NCI-H510A (cell line): ENCODE measurements at places on chromosomes 11 and 22.

- DNase-seq, result no peak
Measured at GRCh38 chr11:44979543-44980399, 29.1 kb upstream of the TP53I11 start.

DNA sequence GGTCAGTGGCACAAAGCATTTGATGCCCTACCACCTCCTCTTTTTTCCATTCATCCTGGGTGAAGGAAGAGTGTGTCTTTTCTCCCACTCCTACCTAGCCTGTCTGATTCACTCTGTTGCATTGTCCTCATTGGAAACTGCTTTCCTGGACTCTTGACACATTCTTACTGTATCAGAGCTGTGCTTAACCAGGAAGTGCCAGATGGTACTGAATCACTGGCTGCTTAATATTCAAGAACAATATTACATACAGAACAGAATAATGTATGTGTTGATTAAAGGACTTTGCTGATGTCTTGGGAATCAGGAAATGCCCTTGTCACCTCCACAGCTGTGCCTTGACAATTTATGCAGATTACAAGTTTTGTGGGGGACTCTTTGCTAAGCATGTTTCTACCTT is 44.4 kb downstream of the SVIP start:
- DNase-seq, result no peak

GRCh38 chr22:50733521-50734342 is 4.3 kb upstream of the ACR start:
- no peak for DNase-seq

GRCh38 chr11:73461964-73462363 is 85.8 kb downstream of the RELT start:
- DNase-seq, result no peak

GRCh38 chr11:84958295-84958694 is 668.8 kb downstream of the DLG2 start:
- DNase-seq, result no peak

GRCh38 chr22:19620742-19621371 is 93.4 kb upstream of the SEPTIN5 start:
- DNase-seq, result no peak

- no peak for DNase-seq
Measured at GRCh38 chr11:104705490-104706190, 192.6 kb downstream of the CASP12 start.

DNA sequence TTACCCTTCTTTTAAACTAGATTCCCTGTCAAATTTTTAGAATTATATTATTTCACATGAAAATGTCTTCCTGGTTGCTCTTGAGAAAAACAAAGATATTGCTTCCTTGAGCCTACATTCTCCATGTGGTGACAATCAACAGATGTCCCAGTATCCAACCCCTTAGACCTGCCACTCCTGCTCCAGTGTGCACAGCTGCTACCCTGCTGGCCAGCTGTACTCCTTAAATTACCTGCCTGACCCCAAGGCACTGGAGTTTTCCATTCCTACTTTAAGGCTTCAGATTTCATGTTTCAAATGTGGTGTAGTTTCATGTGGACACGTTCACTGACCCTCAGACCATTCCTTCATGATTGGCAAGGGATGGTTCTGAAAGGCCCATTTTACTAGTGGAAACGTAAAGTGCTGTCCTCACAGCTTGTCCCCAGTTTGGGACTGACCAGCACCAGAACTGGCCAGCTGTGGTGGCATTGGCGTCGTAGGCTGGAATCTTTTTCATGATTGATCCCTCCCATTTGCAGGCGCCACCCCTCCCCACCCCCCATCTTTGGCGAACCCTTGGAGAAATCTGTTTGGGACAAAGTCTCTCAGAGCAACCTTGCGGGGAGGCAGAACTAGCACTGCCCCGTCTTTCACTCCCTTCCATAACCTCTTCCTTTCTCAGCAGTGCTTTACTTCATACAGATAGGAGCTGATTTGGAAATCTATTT is 123.5 kb downstream of the DBX1 start:
- peak; percentile 17 for DNase-seq

DNA sequence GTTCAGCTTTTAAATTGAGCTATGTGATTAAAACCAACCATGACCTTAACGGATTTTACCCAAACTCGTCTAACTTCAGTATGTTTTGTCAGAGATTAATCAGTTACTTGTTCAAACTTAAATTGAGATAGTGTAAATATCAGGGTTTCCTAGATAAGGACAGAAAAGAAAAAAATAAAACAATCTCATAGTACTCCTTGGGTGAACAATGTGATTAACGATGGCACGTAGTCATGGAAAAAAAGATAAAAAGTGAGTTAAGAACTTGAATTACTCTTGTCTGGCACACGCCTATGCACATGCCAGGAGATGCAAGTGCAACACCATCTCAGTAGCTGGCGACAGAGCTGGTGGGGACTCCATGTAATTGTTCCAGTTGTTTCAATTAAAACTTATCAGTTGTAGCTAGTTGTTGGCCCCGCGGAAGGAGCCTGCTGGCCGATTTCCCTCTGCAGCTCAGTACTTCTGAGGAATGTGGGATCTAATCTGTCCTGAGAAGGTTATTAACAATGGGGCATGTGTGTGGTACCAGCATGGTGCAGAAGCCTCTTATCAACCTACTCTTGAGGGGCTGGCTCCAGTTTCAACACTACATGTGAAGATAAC is 3.0 kb downstream of the RASSF10 start:
- no peak for DNase-seq

- DNase-seq, result no peak
Measured at GRCh38 chr11:10990637-10991193, 132.9 kb upstream of the ZBED5 start.

GRCh38 chr11:126137136-126137535 is 74.3 kb downstream of the RPUSD4 start:
- DNase-seq, result no peak

DNA sequence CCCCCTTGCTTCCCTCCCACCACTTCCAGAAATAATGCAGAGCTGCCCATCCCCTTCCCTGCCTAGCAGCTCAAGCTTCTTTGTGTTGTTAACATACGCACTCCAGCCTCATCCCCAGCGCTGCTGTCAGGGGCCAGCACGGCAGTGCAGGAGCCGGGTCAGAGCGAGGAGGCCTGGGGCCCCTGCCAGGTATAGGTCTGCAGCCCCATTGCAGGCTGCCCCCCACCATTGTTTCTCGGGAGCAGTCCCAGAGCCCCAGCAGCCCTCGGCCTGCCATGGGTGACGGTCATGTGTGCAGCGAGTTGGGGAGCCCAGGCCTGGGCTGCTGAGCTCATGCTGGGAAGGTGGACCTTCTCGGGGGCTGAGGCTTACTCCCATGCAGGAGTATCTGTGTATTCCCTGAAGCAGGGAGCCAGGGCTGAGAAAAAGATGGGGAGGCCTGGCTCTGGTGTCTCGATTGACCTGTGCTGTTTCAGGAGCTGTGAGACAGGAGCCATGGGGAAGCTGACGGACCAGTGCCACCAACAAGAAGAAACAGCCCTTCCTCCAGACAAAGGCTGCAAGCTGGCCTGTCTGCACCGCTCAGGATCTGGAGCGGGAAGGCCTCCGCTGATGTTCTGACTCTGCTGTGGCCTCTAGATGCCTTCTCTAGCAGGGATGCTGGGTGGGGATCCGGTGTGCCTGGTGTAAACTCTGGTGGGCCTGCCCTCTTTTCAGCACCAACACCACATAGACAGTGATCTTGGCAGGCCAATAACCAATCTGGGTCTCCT is 220.5 kb upstream of the B3GAT1 start:
- no peak for DNase-seq

- DNase-seq, result peak; percentile 50
Measured at GRCh38 chr11:115503083-115503885, 931 bp downstream of the CADM1 start.

- no peak for DNase-seq
Measured at GRCh38 chr11:6735306-6735705, 36.5 kb downstream of the OR2AG2 start.

- no peak for DNase-seq
Measured at GRCh38 chr22:23829845-23830372, 8.9 kb downstream of the DERL3 start.

DNA sequence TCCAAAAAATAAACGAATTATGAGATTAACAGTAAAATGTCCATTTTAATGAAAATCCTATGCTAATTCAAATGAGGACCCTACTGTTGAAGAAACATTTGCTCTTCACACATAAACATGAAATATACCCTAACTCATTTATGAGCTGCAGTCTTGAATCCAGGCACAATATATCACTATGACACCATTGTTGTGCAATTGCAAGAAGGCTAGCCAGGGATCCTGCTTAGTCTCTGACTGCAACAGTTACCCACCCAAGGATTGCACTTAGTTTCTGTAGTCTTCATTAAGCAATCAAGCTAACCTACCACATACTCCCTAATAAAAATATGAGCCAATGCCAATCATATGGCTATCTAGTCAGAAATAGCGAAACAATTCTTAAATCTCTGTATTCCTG is 981.0 kb upstream of the FAT3 start:
- no peak for DNase-seq

DNA sequence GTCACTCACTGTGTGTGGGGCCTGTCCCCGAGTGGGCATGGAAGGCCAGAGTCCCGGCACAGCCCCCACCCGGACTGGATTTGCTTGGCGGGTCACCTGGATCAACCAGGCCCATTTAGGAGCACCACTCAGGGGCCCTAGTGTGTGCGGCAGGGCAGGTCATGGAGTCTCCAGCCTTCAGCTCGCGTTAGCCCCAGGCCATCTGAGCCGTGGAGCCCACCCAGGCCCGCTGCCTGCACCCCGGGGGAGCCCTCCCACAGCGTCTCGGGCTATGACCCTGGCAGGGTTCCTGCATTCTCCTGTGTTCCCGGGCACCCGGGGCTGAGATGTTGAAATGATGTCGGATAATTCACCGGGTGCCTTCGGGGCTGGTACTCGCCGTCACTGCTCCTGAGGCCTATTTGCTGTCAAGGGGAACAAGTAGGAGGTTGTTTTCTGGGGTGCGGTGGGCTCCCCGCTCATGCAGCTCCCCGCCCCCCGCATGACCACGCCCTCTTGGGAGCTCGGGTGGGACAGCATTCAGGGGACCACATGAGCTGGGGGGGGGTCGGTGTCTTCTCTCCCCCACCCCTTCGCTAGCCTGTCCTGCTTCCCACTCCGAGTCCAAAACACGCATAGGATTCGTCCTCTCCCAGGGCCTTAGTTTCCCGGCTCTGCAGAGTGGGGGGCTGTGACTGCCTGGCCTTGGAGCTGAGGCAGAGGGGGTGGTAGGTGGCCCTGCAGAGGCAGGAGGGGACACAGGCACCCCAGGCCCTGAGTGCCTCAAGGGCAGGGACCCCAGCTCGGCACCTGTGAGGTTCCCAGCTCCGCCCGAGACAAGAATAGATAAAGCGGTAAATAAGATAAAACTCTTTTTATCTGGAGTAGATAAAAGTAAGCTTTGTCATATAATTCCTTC is 77.2 kb downstream of the KCNQ1 start:
- no peak for DNase-seq

GRCh38 chr11:11793073-11793472 is 48.7 kb upstream of the USP47 start:
- no peak for DNase-seq

DNA sequence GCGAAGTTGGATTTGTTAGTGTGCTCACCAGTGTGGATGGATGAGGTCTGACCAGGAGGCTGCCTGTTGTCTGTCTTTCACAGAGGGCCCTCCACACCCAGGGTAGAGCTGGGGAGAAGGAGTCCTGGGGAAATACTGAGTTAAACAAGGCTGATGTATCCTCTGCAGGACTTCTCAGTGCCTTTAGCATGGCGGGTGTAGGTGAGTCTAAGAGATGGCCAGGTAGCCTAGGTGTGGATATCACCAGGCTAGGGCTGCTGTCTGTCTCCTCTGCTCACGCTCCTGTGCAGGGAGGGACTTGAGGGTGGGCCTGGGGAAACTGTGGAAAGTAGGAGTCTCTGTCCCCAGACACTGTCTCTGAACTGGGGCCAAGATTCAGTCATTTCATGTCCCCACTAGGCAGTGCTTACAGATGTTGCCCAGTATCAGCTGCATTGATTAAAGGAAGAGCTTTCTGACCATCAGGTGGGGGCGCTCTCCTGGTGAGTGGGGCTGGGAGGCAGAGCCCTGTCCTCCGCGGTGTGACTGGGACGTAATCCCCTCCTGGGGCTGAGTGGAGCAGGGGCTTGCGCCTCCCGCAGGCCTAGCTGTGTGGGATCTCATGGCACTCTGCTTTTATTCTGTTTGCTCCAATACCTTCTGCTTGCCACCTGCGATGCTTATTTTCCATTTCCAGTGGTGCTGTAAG is 35.5 kb upstream of the CCDC188 start:
- no peak for DNase-seq

GRCh38 chr11:71995726-71996291 is 2.9 kb upstream of the IL18BP start:
- DNase-seq, result no peak

GRCh38 chr22:29306835-29307595 is 565 bp downstream of the GAS2L1 start:
- peak; percentile 54 for DNase-seq

GRCh38 chr11:14793546-14793945 is 98.5 kb downstream of the CYP2R1 start:
- DNase-seq, result no peak

DNA sequence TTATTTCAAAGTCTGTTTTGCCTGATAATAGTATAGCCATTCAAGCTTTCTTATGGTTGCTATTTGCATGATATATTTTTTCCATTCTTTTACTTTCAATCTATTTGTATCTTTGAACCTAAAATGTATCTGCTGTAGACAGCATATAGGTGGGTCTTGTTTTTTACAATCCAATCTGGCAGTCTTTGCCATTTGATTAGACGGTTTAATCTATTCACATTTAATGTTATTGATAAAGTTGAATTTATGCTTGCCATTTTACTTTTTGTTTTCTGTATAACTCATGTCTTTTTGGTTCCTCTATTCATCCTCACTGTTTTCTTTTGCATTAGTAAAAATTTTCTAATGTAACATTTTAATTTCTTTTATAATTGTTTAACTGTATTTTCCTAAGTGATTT is 37.4 kb downstream of the MMP20 start:
- no peak for DNase-seq

DNA sequence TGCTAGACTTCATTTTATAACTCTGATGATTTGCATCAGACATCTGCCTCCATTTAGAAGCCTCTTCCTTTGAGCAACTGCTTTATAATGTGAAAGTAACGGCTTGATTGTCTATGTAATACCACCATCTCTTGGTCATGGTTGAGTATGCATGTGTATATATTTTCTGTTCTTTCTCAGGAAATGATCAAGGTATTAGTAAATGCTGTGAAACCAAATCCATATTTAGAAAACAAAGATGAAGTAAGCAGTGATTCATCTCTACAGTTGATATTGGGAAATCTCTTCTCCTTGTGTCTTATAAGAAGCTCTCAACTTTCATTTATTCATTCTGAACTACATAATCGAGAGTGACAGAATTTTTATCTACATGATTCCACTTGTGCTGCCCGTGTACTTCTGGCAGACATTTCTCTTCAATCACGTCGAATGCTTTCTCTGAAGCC is 104.6 kb upstream of the ANO3 start:
- no peak for DNase-seq

DNA sequence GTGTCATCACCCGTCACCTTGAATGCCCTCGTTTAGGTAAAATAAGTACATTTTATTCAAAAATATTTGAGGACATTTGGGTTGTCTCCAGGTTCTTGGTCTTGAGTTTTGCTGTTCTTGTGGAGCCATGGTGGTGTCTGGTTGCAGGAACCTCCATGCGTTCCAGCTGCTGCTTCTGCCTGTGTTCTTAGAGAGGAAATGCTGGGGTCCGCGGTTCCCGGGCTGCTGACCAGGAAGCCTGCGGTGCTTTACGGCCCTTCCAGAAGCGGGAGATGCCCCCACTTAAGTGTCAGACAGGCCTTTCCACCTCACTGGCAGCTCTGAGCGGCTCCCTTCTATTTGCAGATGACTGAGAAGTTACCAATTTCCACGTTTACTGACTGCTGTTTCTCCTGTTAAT is 66.8 kb downstream of the LRP5 start:
- DNase-seq, result peak; percentile 44
